ENCODE measurements at places on chromosomes 7 and 10.

DNA sequence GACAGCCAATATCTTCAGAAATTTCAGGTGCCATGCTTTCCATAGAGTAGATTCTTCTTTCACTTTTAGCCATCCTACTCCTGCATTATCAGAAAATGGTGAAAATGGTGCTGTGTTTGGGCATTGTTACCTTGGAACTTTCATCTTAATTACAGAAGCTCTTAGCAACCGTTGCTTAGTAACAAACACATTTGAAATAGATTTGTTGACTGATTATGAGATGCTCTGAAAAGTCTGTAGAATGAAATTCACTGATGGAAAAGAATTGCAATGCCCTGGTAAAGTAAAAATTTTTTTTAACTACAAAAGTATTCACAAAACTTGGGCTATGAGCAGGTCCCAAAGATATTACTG is 249.3 kb upstream of the NEBL start:
- no peak for DNase-seq

DNA sequence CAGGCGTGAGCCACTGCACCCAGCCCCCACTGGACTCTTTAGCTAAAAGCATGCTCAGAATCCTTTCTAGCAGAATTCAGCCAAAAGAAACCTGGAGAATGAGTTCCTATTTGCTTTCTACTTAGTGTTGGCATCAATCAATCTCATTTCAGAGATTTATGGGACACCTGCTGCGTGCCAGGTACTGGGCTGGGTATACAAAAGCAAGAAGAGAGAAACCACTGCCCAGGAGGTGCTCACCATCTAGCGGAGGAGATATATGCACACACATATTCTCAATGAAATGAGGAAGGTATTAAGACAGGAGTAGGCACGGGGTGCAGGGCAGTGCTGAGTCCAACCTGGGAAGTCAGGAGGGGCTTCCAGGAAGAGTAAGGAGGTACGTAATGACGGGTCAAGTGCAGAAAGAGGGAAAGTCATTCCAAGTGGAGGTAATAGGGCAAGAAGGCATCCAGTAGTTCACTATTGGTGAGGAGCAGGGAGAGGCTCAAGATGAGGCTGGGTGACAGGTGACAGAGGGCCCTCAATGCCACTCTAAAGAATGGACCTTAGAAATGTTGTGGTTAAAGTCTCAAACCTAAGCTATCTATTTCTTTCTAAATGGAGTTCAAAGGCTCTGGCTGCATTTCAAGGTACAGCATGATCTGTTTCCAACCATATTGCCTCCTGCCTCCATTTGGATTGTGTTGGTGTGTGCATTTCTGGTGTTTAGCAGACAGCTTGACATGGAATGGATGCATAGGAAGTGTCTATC is 22.1 kb downstream of the ABLIM1 start:
- no peak for DNase-seq

DNA sequence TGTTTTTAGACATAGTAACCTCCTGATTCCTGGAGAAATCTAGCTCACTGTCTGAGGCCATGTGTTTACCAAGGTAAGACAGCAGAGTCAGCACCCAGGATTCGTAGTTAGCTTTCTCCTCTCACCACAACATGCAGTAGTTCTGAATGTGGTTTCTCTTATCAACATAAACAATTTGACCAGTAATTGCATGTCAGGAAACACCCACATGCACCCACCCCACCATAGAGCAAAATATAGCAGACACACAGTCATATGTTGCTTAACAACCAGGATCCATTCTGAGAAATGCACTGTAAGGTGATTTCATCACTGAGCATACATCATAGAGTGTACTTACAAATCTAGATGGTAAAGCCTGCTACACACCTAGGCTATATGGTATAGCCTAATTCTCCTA is 1004.0 kb downstream of the ANKRD7 start:
- no peak for DNase-seq

DNA sequence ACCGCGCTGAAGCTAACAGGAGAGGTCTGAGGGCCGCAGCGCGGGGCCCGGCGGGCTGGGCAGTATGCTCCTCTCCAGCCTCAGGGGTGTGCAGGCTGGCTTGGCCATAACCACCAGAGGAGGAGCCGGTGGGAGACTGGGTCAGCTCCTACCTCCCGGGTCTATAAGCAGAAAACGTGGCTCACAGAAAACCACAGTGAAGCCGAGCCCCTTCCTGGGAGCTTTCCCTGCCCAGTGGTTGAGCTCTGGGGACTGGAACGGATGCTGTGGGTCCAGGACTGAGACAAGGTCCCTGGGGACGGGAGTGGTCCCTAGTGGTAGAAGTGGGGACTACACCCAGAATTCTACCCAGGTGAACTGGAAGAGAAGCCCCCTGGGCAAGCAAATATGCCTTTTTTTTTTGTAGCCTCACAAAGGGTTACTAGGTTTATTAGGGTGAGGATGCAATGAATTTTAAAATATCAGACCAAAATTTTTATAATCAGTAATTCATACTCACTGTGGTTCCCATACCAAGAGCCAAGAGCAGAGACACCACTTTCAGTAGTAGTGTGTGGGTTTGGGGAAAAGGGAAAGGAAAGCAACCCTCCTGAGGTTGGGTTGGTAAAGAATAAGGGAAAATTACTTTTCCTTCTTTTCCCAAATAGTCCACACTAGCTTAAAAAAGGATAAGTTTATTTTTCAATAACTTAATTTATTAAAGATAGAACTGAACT is 67.9 kb upstream of the PRKCQ start:
- DNase-seq = peak; percentile 85

DNA sequence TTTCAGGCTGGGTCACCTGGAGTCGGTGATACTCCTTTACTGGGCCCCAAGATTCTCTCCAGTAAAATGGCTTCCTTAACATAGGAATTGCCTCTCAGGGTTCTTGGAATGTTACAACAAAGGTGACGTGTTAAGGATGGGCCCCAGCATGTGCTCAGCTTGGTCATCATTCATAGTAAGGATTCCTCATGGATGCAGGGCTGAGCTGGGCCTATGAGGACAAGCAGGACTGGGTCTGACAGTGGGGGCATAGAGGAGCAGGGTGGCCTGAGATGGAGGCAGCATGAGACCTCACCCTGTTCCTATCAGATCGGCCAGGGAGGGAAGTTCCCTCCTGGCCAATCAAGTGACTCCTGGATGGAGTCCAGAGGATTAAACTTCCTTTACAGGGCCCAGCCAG is 12.8 kb upstream of the MBL2 start:
- DNase-seq = no peak

- no peak for DNase-seq
Measured at GRCh38 chr7:25012254-25012653, 32.3 kb upstream of the OSBPL3 start.

- no peak for DNase-seq
Measured at GRCh38 chr7:91692800-91693199, 187.7 kb downstream of the MTERF1 start.

GRCh38 chr7:91789086-91789485 is 91.4 kb downstream of the MTERF1 start:
- DNase-seq = no peak

GRCh38 chr10:24931236-24931635 is 21.2 kb downstream of the PRTFDC1 start:
- no peak for DNase-seq

- DNase-seq = no peak
Measured at GRCh38 chr7:20112696-20113095, 104.5 kb downstream of the MACC1 start.

DNA sequence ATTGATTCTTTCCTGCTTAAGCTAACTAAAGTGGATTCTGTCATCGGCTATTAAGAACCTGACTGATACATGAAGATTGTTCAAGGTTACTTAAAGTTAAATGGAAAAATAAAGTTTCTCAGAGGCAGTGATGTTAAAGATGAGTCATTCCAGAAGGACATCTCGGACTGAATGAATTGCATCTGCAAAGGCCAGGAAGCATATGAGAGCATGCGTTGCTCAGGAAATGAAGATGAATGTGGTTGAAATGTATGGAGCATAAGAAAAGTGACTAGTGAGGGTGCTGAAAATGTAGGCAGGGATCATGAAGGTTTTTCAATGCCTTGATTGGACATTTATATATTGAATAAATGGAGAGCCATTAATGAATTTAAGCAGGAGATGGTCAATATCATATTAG is 133.9 kb upstream of the GHITM start:
- no peak for DNase-seq

DNA sequence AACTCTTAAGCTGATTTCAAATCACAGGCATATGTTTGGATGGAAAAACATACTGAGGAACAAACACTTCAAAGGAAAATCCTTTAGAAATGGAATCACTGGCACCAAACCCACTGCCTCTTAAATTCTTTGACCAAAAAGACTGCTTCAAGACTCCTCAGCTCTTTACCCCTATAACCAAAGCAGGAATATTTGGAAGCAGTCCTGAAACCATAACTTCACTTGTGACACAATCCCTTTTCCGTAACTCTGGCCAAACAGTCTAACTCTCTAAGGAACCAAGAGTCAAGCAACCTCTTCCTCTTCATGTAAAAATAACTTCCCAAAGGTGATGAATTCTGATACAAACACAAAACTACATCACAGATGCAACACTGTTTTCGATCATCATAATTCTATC is 104.3 kb downstream of the MTERF1 start:
- DNase-seq = no peak

- no peak for DNase-seq
Measured at GRCh38 chr7:120190566-120190965, 82.4 kb upstream of the KCND2 start.

- no peak for DNase-seq
Measured at GRCh38 chr10:43839973-43840372, 191.3 kb upstream of the ZNF32 start.

DNA sequence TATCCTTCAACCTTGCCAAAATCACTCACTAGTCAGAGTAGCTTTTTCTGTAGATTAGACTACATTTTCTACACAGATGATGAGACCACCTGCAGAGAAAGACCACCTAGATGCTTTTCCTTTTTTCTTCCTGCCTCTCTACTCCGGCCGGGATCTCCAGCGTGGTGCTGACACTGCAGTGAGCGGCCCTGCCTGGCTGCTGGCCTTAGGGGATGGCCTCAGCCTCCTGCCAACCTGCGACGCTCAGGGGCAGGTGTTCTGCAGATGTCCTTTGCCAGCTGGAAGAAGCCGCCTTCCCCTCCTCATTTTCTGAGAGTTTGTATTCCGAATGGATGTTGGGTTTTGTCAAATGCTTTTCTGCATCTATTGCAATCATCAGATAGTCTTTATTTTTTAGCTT is 43.5 kb upstream of the NKX6-2 start:
- no peak for DNase-seq

GRCh38 chr10:27644307-27644939 is 101.2 kb downstream of the MKX start:
- DNase-seq = no peak

- no peak for DNase-seq
Measured at GRCh38 chr10:21926358-21926925, 77.1 kb downstream of the DNAJC1 start.

DNA sequence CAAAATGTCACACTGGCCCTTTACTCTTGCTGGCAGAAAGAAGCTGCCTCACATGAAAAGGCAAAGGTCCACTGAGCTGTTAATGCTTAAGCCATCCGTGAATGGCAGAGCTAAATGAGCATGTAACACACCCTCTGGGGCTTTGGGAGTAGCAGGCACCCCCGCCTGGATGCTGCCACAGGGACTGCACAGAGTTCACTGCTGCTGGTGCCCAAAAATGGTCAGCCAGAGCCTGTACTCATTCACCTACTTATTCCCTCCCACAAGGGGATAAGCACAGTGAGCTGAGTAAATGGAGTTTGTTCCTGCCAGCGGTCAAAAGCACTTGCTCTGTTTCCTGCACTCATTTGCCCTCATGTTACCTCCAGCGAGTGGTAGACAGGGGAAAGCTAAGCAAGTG is 374.0 kb upstream of the STEAP1 start:
- no peak for DNase-seq

DNA sequence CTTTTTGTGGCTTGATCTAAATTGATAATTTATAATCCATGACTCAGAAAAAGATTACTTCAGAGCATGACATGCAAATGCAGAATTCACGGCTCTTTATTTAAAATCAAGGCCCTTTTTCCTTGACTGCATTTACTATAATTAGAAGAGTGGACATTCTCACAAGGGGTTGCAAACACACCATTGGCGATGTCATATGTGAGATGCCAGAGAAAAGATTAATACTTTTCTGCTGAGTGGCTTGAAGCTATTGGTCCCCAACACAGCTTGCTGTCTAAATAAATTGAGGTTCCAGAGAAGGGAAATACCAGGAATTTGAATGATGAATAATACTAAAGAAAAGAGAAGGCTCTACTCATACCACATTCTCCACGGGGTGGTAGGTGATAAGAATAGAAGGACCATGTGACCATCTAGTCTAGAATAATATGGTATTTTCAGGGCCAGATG is 78.7 kb upstream of the ARID5B start:
- DNase-seq = no peak

DNA sequence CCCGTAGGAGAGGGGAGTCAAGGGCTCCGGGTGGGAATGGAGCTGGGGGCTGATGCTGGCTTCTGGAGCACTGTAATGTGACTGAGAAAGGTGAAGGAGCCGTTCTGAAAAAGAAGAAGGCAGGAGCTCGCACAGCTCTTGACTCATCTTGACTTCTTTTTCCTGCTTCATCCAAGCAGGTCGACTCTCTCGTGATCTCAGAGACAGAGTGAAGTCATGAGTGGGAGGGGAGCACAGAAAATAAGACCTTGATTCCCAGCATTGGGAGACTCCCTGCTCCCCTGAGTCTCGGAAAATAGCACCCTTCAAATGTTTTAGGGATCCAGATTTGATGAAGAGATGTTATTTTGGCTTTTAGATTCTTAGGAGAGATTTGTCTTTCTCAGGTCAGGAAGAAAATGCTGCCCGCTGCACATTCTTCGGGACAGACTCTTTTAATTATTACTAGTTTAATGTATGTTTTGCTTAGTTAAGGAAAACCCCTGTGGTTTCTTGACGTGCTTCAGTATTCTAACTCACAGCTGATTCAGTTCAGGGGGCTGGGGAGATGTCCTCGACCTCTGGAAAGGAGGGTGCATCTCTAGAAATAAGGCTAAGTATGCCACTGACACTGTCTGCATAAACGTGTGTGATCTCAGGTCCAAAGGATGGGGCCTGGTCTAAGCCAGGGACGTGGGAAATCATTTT is 34.1 kb downstream of the EGFR start:
- no peak for DNase-seq

GRCh38 chr7:79227044-79227443 is 226.4 kb downstream of the MAGI2 start:
- DNase-seq = no peak

DNA sequence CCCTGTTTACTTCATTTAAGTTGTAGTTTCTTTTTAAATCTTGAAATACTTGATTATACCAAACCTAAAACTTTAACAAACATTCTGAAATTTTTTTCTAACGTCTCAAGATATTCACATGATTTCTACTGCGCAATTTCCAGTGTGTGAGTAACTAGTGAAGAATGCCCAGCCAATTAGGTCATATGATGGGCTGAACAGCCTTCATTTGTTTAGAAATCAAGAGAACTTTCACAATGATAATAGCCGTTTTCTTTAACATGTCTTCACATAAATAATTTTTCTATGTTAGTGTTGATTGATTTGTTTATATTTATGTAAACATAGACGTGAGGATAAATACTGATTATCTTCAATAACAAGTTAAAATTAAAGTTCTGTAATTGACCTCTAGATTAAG is 21.8 kb downstream of the STAM start:
- no peak for DNase-seq

Measured in activated CD8-positive, alpha-beta memory T cell treated with anti-CD3 and anti-CD28 coated beads for 24 hours (primary cell).